NCI-H82 (cell line): ENCODE measurements at places on chromosomes 6 and 20.

DNA sequence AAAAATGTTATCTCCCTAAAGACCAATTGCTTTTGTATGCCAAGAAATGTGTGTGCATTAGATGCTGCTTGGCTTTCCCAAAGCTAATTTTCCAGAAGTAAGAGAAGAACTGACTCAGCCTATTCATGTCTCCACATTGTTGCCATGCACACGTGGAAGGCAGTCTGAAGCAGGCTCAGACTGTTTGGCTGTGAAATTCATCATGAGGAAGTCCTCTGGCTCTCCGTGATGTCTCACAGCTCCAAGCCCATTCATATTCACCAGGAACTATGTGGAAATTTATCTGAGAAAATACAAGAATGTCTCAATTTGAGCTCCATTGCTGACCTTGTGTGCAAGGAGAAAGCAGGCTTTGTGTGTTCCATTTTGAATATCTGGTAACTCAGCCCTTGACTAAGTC lies 1022.2 kb upstream of the GJE1 start:
- no peak for DNase-seq

- no peak for DNase-seq
Observed at GRCh38 chr6:131838051-131838450, 30.2 kb downstream of the ENPP1 start.

DNA sequence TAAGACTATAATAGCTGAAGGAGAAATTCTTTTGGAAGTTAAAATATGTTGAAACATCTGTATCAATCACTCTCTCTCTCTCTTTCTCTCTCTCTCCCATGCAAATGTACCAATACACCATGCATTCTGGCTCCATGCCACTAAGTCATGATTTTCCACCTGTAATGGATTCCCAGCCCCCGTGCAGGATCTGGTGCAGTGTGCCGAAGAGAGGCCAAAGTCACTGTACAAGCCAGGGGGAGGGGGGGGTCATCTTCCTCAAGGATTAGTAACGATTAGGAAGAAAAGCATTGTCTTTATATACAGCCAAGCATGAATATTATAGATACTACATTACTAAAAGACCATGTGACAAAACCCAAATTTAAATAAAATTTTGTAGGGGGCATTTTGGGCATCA lies 725.1 kb downstream of the KIF16B start:
- DNase-seq: peak; percentile 99

- DNase-seq: no peak
Observed at GRCh38 chr6:167207527-167207926, 49.7 kb upstream of the GPR31 start.

DNA sequence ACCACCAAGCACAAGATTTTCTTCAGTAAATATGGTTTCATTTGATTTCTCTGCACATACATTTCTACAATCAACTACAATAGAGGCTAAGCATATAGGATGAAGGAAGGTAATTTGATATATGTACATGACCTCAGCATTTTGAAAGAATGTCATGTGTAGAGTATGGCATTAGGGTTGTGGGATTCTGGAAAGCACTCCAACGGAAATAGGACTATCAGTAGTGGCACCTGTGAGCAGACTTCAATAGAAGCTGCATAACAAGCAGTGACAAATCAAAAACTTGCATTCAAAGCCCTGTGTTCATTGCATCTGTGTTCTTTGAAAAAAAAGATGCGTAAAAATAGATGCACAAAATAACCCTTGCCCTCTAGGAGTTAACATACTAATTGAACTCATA lies 57.5 kb upstream of the EYA4 start:
- no peak for DNase-seq

GRCh38 chr20:56328861-56329260 lies 29.9 kb upstream of the FAM210B start:
- no peak for DNase-seq

- no peak for DNase-seq
Observed at GRCh38 chr6:51562198-51562597, 525.2 kb downstream of the PKHD1 start.

DNA sequence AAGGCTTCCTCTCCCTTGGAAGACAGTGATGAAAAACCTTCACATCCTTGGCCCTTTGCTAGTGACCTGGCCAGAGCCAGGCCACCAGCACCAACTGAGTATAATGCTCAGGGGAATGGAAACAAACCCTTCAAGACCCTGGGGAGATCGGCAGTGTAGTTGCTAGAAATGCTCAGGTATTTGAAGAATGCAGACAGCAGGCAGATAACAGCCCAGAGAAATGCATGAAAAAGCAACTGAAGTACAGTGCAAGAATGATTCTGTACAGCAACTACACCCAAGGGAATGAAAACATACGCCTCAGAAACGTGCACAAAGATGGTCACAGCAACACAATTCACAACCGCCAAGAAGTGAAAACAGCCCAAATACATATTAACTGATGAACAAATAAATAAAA lies 41.1 kb downstream of the PPP1R3G start:
- DNase-seq: no peak
